Body of pancreas (tissue), 4 donors: ENCODE measurements at places on chromosomes 12 and 14. TPM values are rescaled to one million over a fixed set of nuclear protein-coding genes. Genes with fewer than 3 reads are reported as not detected.
A peak's percentile ranks its signal among the peaks of the same experiment; 100 is the strongest.

DNA sequence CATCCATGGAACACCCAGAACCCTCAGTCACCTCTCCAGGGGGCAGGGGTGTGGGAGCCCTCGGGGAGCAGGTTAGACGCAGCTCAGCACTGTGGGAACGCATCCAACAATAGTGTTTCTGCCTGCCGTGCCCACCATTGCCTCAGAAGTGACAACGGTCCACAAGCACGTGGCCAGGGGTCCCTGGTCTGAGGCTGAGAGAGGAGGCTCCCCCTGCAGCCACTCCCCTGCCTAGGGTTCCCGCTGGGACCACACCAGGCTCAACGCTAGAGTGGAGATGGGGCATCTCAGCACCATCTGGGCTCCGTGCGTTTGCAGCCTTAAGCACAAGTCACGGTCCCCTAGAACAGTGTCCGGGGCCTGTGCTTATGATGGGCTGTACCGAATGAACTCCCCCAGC lies 62.7 kb downstream of the TESC start:
- H3K27ac ChIP-seq: no peak overlapping the region
- no peak for DNase-seq
- H3K4me1 ChIP-seq: peaks cover 38% of the 10 kb centered on the region
- H3K36me3 ChIP-seq: no peaks in the 10 kb centered on the region
- no peaks in the 10 kb centered on the region for H3K27me3 ChIP-seq

- peak overlapping the region; percentile 48 for H3K4me3 ChIP-seq
- peaks cover 27% of the 10 kb centered on the region for H3K4me1 ChIP-seq
- DNase-seq: no peak
- peak overlapping the region; percentile 97 for H3K27ac ChIP-seq
- H3K36me3 ChIP-seq: no peaks in the 10 kb centered on the region
These were observed 903 bp downstream of the BRF1 start for GRCh38 chr14:105299654-105300541.

DNA sequence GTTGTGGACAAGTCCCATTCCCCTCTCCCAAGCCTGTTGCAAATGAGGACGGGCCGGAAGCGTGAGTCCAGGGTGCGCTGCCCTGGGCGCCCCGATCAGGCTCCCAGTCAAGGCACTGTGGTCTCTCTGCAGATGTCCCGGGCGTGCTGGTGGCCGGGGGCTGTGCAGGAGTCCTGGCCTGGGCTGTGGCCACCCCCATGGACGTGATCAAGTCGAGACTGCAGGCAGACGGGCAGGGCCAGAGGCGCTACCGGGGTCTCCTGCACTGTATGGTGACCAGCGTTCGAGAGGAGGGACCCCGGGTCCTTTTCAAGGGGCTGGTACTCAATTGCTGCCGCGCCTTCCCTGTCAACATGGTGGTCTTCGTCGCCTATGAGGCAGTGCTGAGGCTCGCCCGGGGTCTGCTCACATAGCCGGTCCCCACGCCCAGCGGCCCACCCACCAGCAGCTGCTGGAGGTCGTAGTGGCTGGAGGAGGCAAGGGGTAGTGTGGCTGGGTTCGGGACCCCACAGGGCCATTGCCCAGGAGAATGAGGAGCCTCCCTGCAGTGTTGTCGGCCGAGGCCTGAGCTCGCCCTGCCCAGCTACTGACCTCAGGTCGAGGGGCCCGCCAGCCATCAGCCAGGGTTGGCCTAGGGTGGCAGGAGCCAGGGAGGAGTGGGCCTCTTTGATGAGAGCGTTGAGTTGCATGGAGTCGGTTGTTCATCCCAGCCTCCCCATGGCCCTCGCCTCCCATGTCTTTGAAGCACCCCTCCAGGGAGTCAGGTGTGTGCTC lies 6.3 kb downstream of the SLC25A47 start:
- peaks cover 12% of the 10 kb centered on the region for H3K4me1 ChIP-seq
- no peak overlapping the region for H3K4me3 ChIP-seq
- no peak for DNase-seq
- no peaks in the 10 kb centered on the region for H3K36me3 ChIP-seq

DNA sequence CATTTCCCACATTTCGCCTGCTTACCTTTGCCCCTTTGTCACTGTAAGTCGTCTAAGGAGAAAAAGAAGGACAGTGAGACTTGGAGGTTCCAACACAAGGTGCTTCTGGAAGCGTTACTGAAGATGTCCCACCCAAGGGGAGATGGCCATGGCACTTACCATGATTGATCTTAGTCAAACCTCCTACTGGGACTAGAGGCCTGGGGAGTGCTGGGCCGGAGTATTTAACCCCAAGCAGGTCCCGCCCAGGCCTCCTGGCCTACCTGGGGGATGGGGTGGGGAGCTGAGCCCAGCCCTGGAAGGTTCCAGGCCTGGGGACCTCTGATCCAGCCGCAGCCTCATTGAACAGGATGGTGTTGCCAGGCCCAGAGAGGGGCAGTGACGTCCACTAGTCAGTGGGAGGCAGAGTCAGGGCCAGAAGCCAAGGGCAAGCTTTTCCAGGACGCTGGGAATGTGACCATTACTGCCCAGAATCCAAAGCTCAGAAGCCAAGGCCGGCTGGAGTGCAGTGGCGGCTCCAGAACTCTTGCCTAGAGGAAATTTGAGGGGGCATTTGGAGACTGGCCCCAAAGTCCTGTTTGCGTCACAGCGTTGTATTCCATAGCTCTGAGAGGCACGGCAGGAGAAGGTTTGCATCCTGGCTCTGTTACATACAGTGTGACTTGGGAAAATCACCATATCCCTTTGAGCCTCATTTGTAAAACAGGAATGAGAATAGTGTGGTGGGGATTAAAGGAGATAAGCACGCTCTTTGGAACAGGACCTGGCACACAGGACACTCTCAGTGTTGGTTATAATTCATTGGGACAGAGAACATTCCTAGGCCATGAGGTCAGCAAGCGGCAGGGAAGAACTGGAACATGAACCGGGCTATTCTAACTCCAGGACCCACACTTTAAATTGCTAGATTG lies at the start of gene HPD:
TSS of gene HPD (minus strand) at position 198 of the 911 bp plus-strand sequence. CDS start at position 162, 36 bp downstream.
- no peaks in the 10 kb centered on the region for H3K27me3 ChIP-seq
- H3K36me3 ChIP-seq: no peaks in the 10 kb centered on the region
- H3K4me1 ChIP-seq: peaks cover 50% of the 10 kb centered on the region
- no peak within 1 kb of the TSS for H3K4me3 ChIP-seq
- DNase-seq: peak; percentile 65

The BCL2L14 gene
- total RNA-seq: 14.5 TPM
